ENCODE measurements at places on chromosomes 13 and 19.

- no peak for DNase-seq
Measured at GRCh38 chr13:41048640-41049039, 12.7 kb upstream of the WBP4 start.

- no peak for DNase-seq
Measured at GRCh38 chr13:94196413-94196812, 283.1 kb downstream of the DCT start.

GRCh38 chr13:98900442-98900841, 77.4 kb downstream of the DOCK9 start:
- no peak for DNase-seq

GRCh38 chr19:51020988-51021651, 1.6 kb upstream of the KLK10 start:
- DNase-seq, result no peak

GRCh38 chr19:447816-448560, 12.8 kb downstream of the SHC2 start:
- DNase-seq, result no peak

GRCh38 chr19:3575260-3575741, 2.6 kb downstream of the HMG20B start:
- DNase-seq, result no peak

DNA sequence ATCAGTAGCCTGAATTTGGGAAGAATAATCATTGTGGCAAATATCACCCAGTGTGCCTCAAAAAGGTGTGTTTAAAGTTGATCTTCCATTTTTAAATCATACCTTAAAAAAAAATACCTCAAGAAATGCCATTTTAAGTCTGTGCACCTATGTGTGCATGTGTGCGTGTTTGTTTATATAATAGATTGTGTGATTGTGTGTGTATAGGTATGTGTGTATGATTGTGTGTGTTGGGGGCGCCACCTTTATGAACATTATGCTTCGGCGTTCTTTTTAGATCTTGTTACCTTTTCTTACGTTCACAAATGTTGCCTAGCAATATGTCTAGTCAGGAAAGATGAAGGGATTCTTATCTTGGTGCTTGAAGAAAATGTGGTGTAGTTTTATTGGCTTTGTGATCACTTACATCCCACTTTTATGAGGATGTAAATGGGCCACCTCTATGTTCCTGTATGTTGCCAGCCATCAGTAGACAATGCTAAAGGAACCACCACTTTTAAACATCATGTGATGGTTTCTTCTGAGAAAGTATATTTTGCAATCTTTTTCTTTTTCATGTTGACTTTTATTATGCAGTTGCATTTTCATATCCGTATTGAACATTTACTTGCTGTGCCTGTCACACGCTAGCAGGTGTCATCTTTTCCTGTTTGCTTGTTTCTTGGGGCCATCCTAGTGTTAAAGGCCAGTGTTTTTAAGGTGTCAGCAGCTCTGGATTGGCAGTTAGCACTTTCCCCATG, 2.2 kb upstream of the IRS2 start:
- DNase-seq, result no peak

GRCh38 chr13:99370481-99371275, 63.5 kb upstream of the GPR183 start:
- no peak for DNase-seq

DNA sequence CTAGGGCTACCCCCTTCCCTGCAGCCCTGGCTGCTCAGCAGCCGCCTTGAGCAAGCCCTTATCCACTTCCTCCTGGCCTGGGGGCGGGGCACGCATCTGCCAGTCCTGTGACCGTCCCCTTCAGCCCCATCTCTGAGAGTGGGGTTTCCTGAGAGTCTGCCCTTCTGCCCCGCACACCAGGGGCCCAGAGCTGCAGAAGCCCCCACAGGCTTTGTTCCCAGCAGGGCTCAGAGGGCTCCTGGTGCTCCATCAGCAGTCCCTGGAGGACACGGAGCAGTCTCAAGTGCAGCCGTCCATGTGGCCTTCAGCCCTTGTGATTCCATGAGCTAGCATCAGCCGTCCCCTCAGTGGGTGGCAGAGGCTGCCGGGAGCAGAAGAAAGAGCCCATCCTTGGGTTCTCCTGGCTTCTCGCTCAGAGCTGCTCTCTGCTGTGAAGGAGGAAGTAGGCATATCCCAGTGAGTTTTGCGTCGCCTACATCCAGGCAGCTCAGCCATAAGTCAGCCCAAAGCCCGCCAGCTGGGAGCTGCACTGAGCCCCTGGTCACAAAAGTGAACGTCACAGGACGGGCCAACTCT, 16.3 kb downstream of the MYO9B start:
- DNase-seq, result no peak

- no peak for DNase-seq
Measured at GRCh38 chr13:93045836-93046235, 180.8 kb upstream of the GPC6 start.
